ENCODE measurements at places on chromosomes 5 and 9.

- no peak for DNase-seq
Observed at GRCh38 chr5:18888821-18889220, 1099.2 kb downstream of the CDH18 start.

DNA sequence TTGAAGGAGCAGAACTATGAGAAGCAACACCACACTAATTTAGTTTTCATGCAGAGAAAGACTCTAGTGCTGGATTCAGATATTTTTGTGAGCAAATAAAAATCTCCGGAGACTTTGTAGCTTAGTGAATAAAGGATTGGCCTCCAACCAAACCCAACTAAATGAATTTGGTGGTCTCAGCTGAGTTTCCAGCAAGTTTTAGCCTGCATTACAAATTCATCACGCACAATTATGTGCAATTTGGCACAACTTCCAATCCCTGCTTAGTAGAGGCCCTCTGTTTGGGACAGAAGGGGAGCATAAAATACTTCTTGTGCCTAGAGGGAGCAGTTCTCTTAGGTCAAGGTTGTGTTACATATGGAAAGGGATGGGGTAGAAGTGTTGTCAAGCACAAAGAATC is 112.3 kb upstream of the ADAMTSL1 start:
- no peak for DNase-seq

DNA sequence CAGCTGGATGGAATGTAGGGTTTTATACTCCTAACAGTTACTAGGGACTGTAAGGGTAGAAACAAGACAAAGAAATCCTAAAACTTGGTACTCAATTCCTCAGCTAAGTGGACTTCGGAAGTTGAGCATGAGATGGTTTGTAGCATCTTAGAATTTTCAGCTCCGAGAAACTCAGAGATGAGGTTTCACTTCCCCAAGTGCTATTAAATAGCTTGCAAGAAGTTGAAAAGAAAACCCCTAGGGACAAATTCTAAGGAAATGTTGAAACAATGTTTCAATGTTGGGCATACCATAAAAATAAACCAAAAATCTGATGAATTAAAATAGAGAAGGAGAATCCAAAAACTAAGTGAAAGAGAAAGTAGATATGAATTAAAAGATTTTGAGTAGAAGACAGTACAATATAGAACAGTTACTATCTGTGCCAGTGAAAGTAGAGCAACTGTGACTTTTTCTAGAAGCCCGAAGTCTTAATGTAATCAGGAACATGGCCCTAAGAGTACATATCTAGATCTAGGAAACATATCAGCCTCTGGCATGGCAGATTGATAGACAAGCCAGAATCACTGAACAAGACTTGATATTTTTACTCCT is 308.6 kb upstream of the RGMB start:
- DNase-seq, result no peak

DNA sequence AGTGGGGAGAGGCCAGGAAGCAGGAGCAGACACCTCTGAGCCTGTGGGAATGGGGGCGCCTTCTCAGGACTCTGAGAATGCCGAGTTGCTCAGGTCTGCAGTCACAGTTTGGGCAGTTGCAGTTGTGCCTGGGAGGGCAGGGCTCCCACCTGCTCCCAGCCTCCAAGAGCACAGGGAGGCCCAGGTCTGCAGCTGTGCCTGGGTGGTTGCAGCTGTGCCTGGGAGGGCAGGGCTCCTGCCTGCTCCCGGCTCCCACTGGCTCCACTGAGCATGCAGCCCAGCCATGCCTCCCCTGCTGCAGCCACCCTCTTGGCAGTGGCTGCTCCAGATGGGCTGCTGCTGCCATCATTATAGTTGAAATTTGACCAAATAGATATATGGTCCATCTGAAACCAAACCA is 1062.8 kb upstream of the ACO1 start:
- DNase-seq, result no peak

DNA sequence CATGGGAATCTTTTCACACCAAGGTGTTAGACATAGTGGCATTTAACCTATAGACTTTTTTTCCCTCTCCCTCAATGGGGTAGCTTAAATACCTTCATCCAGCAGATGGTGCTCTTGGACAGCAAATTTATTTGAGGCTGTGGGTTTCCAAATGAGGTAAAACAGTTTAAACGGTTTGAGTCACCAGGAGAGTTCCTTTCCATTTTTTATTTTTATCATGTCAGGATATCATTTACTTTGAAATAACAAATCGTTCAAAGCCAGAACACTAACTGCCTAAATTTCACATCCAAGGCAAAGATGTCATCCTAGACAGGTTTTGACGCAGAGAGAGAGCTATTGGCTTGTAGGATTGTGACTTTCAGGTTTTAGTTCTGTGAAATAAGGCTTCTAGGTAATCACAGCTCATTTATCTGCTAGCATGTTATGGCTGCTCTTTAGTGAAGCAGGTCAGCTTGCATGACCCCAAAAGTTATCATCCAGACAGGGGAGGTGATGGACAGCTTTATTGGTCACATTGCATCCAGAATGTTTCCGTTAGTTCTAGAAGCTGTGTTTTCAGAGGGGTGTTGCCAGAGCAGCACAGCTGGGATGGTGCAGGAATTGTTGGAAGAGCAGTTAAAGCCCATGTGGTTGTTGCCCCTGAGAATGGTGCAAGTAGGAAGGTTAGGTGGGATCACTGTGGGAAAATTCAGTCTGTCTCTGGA is 69.8 kb downstream of the KDM4C start:
- DNase-seq, result no peak

All from Right ventricle myocardium inferior (tissue), 1 donor.